ENCODE measurements at places on chromosomes 1 and 21.
A peak's percentile ranks its signal among the peaks of the same experiment; 100 is the strongest.

DNA sequence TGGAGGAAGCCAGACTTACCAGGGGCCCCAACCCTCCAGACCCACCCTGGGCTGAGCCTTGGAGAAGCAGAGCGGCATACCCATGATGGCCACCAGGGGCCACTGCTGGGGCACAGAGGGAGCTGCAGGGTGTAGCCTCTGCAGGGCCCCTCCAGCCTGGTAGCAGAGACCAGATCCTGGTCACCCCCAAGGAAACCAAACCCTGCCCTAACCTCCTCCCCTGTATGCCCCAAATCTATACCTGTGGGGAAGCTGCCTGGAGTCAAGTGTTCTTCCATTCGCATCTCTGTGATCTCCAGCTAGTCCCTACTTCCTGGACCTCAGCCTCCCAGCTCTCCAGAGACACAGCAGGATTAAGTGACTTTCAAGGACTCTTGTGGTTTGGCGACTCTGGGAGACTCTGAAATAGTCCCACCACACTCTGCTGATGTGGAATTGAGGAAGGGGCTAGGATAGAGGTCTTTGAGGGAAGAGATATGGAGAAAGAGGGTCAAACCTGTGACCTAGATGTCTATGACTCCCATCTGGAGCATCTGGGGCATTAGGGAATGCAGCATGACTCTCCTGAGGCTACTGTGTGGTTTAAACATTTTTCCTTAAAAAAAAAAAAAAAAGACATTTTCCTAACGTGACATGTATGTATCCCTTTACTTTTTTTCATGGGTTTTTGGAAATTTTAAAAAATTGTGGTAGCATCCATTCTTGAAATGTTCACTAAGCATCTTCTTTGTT is 119.2 kb upstream of the IPO9 start:
- no peak for DNase-seq

DNA sequence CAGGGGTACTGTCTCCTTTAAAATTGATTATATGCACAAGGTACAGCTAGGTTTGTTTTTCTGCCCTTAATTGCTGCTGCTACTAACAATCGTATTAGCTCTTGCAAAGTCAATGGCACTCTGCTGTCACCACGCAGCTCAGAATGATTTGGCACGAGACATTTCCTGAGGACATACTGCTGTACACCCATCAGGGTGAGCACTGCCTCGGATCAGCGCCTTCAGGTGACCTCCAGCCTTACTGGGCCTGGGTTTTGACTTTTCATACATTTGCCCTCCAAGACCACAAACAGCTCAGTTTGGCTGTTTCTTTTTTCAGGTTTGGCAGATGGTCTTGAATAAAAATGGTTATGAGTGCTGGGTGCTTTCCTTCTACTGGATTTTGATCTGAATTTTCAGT is 110.9 kb downstream of the NTPCR start:
- no peak for DNase-seq

DNA sequence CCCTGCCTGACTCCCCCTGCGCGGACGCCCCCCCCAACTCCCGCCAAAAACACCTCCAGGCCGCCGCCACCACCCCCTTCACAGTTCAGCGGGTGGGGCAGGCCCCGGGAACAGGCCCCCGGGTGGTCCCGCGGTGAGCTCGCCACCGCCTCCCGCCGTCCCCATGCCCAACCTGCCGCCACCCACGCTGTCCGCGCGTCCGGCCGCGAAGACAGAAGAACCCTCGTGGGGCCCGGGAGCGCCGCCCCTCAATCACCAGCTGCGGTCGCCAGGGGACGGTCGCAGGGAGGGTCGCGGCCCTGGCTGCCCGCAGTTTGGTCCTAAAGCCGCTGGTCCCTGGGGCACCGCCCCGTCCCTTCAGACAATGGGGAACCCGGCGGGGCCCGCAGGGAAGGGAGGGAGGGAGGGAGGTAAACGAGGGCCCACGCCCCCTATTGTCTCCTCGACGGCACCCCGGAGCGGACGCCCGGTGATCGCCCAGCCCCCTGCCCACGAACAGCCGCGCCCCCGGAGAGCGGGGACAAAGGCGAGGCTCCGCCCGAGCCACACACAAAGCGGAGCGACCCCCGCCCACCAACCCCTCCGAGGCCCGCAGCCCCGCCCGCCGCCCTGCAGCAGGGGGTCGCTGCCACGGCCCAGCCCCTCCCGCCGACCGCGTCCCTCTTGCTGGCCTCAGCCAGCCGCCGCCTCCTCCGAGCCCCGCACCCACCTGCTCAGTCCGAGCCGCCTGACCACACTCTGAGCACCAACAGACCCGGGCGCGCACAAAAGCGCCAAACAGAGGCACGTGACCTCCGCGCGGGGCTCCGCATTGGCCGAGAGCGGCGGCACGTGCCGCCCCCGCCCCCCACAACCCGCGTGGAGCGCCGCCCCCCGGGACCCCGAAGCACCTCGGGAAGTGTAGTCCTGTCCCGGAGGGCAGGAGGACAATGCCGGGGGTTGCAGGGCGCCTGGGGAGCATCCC is at the start of gene STMN1:
STMN1 (minus strand) TSS at position 740 of the 964 bp plus-strand sequence. CDS start 1,743 bp downstream, outside the sequence.
- DNase-seq = peak; percentile 96

- DNase-seq = no peak
These were observed 4.5 kb downstream of the TTC24 start for GRCh38 chr1:156583821-156584622.

GRCh38 chr1:3662080-3662671 is 9.9 kb downstream of the TP73 start:
- no peak for DNase-seq

DNA sequence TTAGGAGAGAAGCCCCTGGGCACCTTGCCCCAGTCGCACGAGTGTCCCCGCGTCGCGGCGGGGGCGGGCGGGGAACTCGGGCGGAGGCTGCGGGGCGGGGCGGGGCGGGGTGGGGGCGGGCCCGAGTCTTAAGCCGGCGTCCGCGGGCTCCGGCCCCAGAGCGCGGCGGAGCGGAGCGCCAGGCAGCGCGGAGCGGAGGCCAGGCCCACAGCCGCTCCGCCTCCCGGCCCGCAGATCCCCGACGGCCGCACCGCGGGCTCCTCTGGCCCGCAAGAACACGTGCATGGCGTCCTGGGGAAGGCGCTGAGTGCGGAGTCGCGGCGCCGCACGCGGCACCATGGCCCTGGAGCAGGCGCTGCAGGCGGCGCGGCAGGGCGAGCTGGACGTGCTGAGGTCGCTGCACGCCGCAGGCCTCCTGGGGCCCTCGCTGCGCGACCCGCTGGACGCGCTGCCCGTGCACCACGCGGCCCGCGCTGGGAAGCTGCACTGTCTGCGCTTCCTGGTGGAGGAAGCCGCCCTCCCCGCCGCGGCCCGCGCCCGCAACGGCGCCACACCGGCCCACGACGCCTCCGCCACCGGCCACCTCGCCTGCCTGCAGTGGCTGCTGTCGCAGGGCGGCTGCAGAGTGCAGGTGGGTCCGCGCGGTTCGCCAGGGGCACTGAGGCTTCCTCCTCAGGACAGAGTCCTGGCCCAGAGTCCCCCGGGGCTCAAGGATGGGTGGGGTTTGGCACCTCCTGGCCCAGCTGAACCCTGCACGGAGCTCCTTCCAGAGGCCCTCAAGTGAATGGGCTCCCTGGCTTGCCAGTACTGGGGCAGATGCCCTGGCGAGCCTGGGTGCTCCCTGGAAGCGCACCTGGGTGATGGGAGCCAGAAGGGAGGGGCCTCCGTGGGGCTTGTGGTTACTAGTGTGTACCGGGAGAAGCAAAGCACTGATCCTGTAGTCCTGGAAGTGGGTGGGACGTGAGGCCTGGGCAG is at the start of gene ESPN:
ESPN (plus strand) TSS at position 158 of the 975 bp plus-strand sequence; CDS start at position 338, 180 bp downstream.
- no peak for DNase-seq

GRCh38 chr1:91744953-91745639 is 140.9 kb downstream of the TGFBR3 start:
- DNase-seq = no peak

- DNase-seq = no peak
These were observed 550.0 kb downstream of the KIF26B start for GRCh38 chr1:245704765-245705164.

- DNase-seq = no peak
These were observed 47.5 kb upstream of the SLC19A1 start for GRCh38 chr21:45589686-45590245.
